ENCODE measurements at places on chromosomes 16 and 17.
A peak's percentile ranks its signal among the peaks of the same experiment; 100 is the strongest.

- DNase-seq: no peak
These were observed 415 bp downstream of the XYLT1 start for GRCh38 chr16:17470182-17470907.

DNA sequence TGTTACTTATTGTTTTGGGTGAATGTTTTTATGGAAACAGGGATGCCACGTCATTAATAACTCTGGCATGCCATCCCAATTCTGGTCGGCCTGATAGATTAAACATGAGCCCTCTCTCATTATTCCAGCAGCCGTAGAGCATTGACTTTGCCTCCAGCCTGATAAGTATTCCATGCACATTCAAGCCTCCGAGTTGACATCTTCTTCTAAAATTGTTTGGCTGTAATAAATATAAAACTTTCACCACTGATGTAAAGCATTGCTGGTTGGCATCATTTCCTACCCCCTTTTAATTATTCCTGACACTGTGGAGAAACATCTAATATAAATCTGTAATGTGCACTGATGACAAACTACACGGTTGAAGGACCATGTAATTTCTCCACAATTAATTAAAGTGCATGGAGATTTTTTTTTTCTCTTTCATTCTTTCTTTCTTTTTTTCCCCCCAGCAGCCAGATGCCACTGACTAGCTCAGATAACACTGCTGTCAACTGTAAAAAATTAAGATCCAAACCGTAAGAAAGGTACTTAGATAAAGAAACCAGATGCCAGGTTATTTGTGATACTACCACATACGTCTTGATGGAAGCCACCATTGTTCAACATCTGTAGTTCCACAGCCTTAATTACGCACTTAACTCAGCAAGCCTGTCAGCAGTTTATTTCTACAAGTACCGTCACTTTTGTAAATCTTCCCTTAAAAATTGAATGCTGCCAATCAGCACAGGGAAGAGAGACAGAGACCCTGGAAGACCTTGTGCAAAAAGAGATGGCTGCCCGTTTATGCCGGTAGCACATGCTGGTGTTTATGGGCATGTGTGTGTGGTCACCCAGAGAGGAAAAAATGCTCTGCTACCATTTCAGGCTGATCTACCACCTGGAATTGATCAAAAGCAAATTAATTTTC lies 237.7 kb downstream of the IRX3 start:
- peak; percentile 45 for DNase-seq

DNA sequence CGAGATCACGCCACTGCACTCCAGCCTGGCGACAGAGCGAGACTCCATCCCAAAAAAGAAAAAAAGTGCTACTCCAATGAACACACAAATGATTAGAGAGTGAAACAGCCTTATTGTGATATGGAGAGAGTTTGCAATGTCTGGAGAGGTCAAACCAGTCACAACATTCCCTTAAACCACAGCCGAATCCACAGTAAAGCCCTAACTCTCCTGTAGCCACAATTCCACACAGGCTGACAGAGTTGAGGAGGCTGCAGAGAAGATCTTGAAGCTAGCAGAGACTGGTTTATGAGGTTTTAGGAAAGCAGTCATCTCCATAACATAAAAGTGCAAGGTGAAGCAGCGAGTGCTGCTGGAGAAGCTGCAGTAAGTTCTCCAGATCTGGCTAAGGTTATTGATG lies 6.7 kb downstream of the RNF213 start:
- DNase-seq: no peak

- DNase-seq: no peak
These were observed 126.7 kb upstream of the CACNG3 start for GRCh38 chr16:24129412-24129918.

DNA sequence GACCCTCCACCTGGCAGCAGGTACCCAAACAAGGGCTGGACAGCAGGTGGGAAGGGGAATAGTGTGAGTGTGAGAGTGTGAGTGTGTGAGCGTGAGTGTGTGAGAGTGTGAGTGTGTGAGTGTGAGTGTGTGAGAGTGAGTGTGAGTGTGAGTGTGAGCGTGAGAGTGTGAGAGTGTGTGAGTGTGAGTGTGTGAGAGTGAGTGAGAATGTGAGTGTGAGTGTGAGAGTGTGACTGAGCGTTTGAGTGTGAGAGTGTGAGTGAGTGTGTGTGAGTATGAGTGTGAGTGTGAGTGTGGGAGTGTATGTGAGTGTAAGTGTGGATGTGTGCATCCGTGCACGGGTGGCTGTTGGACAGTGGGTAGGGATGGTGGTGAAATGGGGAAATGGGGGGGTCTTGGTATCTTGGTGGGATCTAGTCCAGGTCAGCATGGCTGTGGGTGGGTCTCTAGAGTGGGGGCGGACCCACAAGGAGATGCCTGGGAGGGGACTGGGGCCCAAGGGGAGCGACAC lies 408 bp downstream of the ADGRG1 start:
- DNase-seq: no peak

DNA sequence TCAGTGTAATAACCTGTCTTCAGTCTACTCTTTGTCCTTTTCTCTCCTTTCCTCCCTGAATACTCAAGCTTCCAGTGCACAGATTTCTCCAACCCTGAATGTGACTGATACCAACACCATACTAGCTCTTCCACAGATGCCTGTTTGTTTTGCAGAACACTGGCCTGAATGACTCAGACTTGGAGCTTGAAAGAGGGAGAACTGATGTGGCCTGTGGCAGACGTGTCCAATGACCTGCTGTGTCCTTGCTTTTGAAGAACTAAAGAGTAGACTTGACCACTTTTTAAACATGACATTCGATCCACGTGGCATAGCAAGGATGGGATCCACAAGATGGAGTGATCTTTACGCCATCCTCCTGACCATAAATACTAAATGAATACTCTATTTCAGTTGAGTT lies 361.0 kb downstream of the WWOX start:
- DNase-seq: no peak

GRCh38 chr16:78390092-78390491 lies 290.6 kb downstream of the WWOX start:
- no peak for DNase-seq

DNA sequence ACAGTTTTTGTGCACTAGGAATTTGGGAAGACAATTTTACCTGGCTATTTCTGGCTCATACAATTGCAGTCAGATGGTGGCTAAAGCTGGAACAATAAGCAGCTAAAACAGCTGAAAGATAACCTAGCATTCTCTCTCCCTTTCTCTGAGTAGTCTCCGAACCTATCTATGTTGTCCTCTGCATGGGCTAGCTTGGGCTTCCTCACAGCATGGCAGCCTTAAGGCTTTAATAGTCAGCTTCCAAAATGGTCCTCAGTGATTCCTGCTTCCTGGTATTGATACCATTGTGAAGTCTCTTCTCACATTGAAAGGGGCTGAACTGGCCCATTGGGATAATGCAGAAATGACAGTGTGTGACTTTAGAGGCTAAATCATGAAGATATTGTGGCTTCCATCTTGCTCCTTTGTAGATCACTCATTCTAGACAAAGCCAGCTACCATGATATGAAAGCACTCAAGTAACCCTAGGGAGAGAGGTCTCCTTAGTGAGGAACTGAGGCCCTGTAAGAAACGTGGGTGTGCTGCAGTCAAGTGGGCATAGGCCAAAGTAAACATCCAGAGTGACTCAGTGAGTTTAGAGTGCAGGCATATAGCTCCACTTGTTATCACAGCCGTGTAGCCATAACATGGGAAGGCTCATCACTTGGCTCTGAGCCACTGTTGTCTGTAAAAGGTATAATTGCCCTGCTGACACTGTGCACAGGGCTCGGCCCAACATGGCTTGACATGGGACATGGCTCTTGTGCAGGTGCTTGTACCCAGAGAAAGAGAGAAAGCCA lies 5.5 kb upstream of the VKORC1 start:
- DNase-seq: no peak

GRCh38 chr16:54363766-54364165 lies 77.2 kb upstream of the IRX3 start:
- no peak for DNase-seq

DNA sequence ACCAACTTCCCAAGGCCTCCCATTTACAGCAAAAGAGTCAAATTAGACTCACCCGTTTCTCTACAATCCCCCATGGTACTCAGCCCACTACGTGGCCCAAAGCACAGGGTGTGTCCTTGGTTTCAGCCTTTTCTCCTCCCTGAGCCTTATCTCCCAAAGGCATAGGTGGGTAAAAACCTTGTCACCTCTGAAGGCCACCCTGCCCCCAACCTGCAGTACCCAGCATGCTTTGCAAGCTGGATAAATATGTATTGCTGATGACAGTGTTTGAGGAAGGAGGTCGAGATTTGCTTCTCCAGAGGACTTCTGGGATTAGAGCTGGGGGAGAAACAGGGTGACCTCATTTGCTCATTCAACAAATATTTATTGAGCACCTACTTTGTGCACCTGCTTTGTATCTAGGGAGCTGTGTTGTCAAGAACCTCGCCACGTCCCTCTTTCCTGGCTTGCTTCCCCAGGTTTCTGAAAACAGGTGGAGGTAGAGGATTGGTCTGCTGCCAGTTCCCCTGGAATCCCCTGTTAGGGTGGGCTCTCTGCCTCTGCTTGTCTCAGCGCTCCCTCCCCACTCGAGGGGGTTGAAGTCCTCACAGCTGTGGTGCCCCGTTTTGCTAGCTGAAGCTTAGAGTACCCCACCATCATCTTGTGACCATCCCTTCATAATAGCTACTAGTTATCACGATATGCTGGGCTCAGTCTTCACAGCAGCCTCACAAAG lies 3.0 kb downstream of the LASP1 start:
- DNase-seq: no peak

GRCh38 chr16:11004351-11004750 lies 60.0 kb downstream of the CLEC16A start:
- peak; percentile 78 for DNase-seq

DNA sequence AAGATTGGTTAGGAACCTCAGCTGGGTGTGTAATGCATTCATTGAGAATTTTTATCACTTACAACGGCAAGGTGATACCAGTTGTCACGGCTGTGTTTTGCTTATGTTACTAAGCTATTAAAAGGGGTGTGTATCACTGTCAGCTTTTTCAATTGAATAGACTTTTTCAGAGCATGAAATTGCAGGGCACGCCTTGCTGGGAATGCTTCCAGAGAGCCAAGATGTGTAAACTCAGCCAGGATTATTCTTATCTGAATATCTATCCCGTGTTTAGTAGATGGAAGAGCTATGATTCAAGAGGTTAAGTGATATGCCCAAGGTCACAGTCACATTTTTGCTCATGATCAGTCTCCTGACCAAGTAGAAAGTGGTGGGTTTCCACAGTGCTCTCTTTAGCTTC lies 6.6 kb upstream of the TEKT3 start:
- DNase-seq: no peak

DNA sequence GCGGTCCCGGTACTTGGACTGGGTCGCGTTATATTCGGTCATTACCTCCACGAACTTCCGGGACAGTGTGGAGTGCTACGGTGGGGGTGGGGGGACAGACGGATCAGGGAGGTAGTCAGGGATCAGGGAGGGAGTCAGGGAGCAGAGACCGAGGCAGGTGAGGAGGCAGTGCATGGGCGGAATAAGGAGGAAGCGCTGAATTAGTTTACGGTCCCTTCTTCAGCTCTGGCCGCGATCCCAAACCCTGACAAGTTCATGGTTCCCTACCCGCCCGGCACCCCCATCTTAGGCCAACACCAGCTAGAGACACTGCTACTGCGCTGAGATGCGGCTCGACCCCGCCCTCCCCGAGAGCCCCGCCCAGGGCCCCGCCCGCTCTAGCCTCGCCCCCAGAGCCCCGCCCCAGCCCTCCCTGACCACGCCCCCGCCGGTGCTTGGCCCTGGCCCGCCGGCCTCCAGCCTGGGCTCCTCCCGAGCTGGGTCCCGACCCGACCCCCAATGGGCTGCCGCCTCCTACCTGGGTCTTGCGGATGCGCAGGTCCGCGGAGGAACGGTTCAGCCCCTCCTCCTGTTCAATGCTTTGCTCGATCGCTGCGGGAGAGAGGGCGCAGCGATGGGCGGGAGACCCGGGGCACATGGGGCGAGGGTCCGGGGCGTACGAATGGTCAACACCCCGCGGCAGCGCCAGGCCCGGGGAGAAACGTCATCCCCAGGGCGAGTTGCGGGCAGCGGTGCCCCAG lies 12.1 kb downstream of the HSD3B7 start:
- peak; percentile 75 for DNase-seq

DNA sequence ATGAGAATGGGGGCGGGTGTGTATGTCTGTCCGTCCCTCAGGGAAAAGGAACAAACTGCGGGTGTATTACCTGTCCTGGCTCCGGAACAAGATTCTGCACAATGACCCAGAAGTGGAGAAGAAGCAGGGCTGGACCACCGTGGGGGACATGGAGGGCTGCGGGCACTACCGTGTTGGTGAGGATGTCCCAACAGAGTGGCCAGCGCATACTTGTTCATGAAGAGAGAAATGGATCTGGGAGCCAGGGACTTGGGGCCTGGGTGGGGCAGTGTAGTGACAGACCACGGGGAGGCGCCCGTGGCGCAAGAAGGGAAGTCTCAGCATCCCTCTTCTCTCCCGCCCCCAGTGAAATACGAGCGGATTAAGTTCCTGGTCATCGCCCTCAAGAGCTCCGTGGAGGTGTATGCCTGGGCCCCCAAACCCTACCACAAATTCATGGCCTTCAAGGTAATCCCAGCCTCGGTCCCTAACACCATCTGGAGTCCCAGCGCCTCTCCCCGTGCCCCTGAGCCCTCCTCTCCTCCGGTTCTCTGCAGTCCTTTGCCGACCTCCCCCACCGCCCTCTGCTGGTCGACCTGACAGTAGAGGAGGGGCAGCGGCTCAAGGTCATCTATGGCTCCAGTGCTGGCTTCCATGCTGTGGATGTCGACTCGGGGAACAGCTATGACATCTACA lies 3.5 kb upstream of the C17orf107 start:
- DNase-seq: no peak

DNA sequence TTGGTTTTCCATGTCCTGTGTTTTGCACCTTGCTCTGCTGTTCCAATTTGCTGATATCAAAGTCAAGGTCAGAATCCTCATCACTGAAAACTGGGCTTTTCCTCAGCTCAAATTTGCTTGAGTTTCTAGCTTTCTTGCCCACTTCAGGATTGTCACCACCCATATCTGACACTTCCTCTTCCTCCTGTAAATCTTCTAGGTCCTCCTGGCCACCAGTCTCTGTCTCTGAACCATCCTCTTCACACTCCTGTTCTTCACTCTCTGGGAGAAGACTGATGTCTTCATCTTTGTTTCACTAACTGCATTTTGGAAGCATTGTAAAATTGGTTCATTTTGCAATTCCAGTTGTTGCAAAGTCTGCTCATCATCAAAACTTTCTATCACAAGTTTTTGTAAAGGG lies 63.4 kb upstream of the RBL2 start:
- DNase-seq: no peak

- no peak for DNase-seq
These were observed 23.5 kb upstream of the NXPH3 start for GRCh38 chr17:49552070-49552751.
